Breast epithelium (tissue), 4 donors: ENCODE measurements at places on chromosomes 11 and 22. TPM values are rescaled to one million over a fixed set of nuclear protein-coding genes. Genes with fewer than 3 reads are reported as not detected.

EXPH5 gene
- total RNA-seq, result 16.8 TPM

KRTAP5-8 gene
- not detected for total RNA-seq

DNA sequence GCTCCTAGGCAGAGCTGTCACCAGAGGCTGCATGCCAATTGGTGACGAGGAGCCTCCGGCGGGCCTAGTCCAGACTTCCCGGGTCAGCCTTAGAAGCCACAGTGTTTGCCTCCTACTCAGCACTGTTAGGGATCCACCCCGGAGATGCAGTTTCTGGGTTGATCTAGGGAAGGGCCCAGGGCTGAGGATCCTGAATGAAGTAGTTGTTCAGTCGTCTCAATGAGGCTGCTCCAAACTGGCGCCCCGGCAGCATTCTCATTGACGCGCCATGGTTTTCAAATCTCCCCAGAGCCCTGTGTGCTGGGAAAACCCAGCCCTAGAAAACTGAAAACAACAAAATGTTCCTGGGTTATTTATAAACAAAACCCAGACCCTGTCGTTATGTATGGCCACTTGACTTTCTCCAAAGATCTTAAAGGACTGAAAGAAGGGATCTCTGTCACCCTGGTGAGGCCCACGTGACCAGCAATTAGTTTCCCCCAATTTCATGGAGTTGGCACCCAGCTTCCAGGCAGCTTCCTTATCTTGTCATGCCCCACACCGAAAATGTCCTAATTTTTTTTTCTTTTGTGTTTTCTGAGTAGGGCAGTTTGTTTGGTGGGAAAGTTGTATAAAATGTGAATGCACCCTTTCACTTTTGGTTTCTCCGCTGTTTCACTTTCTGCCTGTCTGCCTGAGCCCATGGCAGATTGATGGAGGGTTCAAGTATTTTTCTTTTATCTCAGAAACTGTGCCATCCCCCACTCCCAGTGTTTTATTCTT is 2.0 kb upstream of the EHD1 start:
- no peak for DNase-seq

- no peak for DNase-seq
Measured at GRCh38 chr11:110519796-110520195, 90.0 kb downstream of the FDX1 start.

KCTD14 gene
- total RNA-seq, result 0.64 TPM

DNA sequence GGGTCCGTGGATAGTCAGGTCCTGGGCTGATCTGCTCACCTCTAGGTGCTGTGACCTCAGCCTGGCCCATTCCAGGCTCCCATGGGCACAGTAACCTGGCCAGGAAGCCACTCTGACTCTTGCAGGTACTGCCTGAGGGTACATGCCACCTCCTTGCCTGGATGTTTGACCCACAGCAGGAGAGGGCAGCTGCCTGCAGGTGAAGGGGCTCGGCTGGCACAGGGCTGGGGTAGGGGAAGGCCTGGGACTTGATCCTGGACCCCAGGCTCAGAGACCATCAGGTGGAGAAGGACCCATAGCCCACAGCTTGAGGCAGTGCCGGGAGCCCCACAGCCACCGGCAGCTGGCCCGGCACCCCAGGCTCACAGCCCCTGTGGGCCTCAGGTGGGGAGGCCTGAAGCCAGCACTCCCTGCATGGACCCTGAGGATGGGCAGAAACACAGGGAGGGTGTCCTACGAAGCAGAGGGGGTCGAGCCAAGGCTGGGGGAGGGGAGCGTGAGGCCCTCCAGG is 2.7 kb downstream of the LRRC56 start:
- no peak for DNase-seq

- DNase-seq, result no peak
Measured at GRCh38 chr11:8566613-8567210, 27.3 kb downstream of the STK33 start.

- DNase-seq, result no peak
Measured at GRCh38 chr11:135022454-135022853, 610.4 kb upstream of the B3GAT1 start.

DNA sequence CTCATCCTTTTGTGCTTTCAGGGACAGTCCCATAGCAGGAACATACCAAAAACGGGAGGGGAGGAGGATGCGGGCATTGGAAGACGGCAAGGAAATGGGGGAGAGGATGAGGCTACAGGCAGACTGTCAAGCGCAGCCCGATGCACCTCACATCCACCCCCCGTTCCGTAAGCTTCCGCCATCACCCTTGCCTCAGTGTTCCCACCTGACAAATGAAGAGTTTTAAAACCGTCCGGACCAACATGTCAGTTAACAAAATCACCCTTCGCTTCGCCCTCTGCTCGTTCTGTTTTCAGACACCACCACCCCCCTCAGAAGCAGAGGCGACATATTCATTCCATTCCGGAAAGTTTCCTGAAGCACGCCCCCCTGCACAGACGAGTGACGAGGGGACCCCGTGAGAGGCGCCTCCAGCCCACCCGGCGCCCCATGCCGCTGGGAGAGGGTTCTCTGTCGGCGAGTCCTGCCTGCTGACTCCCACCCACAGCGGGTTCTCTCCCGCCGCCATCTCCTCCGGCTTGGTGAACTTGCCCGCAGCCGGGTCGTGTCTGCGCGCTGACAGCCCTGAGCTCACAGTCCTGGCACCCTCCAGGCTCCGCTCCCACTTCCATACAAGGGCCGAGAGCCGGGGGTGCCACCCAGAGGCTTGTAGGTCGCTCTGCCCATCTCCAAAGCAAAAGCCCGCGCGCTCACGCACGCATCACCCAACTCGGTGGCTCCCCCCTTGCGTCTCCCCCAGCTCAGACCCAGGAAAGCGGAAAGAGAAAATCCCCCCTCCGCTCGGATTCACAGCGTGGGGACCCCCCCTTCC is 1.5 kb downstream of the IGSF9B start:
- no peak for DNase-seq

DNA sequence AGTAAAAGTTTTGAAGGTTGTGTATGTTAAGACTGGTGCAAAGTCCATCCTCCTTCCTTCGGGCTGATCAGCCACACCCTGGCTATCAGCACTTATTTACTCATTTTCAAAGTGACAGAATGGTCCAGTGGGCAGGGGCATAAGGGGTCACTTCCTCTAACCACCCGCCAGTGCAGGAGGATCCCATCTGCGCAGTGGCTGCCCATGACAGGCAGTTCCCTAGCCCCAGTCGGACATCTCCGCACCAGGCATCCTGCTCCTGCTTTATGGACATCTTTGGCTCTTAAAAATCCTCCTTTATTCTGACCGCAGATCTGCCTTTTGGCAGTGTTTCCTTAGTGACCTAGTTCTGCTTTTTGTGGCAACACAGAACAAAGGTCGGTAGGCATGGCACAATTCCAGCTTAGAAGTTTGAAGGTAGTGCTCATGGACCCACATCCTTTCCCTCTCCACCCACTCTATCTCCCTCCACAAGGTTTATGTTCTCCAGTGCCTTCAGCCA is 55.9 kb downstream of the BMAL1 start:
- peak; percentile 68 for DNase-seq

OR52N4 gene
- total RNA-seq, result not detected

DNA sequence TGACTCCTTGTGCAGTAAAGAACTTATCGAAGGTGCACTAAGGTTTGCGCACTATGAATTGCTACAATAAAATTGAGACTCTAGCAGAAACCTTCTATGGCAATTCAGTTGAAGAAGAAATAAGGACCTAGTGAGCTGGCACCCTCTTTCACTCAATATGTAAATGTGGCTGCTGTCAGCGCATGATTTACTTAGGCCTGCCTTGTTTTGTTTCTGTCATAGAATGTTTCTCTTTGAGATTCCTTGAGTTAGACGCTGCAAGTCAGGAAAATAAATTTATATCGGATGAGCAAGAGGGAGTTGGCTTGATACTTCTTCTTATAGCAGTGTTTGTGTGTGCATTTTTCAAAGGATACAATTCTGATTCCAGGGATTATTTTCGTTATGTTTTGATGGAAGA is 322.1 kb downstream of the BLID start:
- DNase-seq, result no peak

DNA sequence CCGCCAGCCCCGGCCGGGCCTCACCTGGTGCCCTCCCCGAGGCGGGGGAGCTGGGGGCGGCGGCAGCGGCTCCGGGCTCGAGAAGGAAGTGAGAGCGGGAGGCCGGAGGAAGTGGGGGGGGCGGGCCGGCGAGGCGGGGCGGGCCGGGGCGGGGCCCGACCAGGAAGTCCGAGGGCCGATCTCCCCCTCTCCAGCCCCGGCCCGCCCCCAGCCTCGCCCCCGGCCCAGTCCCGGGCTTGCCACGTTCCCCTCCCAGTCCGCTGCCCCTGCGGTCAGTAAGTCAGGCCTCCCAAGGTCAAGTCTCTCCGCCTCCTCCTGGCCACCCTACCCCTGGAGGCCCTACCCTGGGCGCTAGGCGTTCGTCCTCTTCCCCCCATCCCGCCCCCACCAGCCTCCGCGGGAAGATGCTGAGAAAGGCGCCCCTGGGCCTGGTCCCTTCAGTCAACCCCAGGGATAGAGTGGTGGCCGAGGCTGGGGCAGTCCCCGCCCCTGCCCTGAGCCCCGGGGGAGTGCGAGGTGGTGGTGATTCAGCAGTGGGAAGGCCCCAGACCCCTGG is at the start of gene RHOG:
Gene RHOG (minus strand): TSS at position 90 of the 556 bp plus-strand sequence. CDS start 12,821 bp downstream, outside the sequence.
- DNase-seq, result peak; percentile 73

- DNase-seq, result no peak
Measured at GRCh38 chr22:25759825-25760231, 17.8 kb downstream of the MYO18B start.

GRCh38 chr11:37973941-37974340 is 1375.9 kb upstream of the RAG2 start:
- DNase-seq, result no peak
